ENCODE measurements at places on chromosomes 1 and 21. TPM values are rescaled to one million over a fixed set of nuclear protein-coding genes. Genes with fewer than 3 reads are reported as not detected.

Gene PLPPR4
- total RNA-seq = 0.21 TPM

Gene OR2T33
- 0.57 TPM for total RNA-seq

Gene HPDL
- not detected for total RNA-seq

Gene UMODL1
- total RNA-seq = 0.24 TPM

Gene GJC2
- 0.17 TPM for total RNA-seq

Gene CD34
- not detected for total RNA-seq

Gene KCNC4
- 5.5 TPM for total RNA-seq

Gene CFAP57
- not detected for total RNA-seq

Gene OLFML3
- 2.3 TPM for total RNA-seq

Gene KRTAP19-3
- total RNA-seq = not detected

Gene SFT2D2
- 13.7 TPM for total RNA-seq

Gene S100A12
- not detected for total RNA-seq

Gene TAL1
- total RNA-seq = 0.60 TPM

Gene PCAT6
- total RNA-seq = not detected

Gene NFASC
- 5.8 TPM for total RNA-seq

GRCh38 chr1:118291661-118292060 lies 106.6 kb upstream of the SPAG17 start:
- DNase-seq = peak; percentile 10

GRCh38 chr1:24906760-24907490 lies 23.2 kb downstream of the RUNX3 start:
- no peak for DNase-seq

DNA sequence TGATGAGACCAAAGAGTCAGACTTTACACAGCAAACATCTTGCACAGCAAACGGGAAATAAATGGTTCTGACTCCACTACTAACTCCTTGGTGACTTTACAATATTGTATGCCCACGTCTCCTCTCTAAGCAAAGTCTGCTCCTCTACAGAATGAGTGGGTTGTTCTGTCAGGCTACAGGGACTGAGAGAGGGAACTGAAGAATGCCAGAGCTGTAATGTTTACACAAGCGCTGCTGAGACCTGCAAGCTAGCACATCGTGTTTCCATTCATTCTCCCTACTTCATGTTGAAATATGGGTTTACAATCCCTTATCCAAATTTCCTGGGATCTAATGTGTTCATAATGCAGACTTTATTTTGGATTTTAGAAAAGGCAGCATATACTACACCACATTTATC lies 15.9 kb downstream of the DAB1 start:
- no peak for DNase-seq

GRCh38 chr1:45796946-45797345 lies 6.5 kb upstream of the MAST2 start:
- DNase-seq = no peak

- peak; percentile 28 for DNase-seq
Observed at GRCh38 chr1:87252406-87252805, 76.3 kb upstream of the LMO4 start.

GRCh38 chr21:40164905-40165772 lies 297.9 kb downstream of the PCP4 start:
- DNase-seq = peak; percentile 60

- DNase-seq = no peak
Observed at GRCh38 chr1:199218065-199218464, 579.2 kb downstream of the PTPRC start.

DNA sequence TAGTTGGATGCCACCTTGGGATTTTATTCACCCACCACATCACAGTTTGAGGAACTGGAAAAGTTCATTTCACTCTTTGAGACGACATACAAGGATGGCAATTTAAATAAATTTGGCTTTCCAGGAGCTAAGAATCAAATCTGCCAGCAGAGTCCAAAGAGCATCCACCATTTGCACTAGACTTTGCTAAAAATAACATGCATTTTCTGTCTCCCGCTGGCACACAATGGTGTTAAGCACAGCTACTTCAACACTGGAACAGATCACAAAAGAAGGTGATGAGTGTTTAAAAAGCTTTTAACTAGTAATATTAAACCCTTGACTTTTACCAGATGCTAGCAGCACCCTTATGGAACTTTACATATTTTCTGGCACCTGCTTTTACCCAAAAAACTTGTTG lies 44.6 kb downstream of the MAEL start:
- DNase-seq = no peak

- DNase-seq = no peak
Observed at GRCh38 chr21:43658088-43658741, 1.1 kb downstream of the HSF2BP start.

DNA sequence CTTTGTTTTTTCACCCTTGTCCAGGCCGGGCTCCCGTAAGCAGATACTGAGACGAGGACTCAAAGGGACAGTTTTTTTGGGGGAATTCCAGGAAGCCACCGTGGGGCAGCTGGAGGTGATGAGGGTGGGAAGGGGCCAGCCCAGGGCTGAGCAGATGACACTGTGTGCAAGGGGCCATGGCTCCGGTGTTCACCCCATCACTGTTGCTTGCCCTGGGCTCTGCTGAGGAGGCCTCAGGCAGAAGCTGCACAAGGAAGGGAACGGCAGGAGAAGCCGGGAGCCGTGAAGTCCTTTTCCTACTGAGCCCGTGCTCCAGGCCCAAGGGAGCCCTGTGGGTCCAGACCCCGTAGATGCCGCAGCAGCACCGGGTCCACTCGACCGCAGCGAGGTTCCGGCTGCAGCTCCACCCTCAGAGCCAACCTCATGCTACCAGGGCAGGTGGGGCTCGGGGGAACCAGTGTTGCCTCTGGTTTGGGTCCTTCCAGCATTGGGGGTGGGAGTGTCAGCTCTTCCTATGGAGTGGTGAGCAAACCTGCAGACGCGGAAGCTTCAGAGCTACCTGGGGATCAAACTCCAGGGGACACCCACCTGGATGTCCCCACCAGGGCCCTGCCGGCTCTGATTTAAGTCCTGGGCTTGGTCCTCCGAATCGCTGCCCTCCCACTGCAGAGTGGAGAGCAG lies 4.3 kb upstream of the CALML6 start:
- no peak for DNase-seq

GRCh38 chr1:77511440-77511840 lies 171.0 kb downstream of the ZZZ3 start:
- DNase-seq = peak; percentile 73

- no peak for DNase-seq
Observed at GRCh38 chr1:204465546-204466415, 28.8 kb downstream of the PIK3C2B start.

GRCh38 chr1:96872757-96873156 lies 151.2 kb downstream of the PTBP2 start:
- DNase-seq = no peak

- DNase-seq = no peak
Observed at GRCh38 chr21:10425856-10426255, 95.5 kb upstream of the TPTE start.

GRCh38 chr21:41924368-41924754 lies 29.5 kb downstream of the C2CD2 start:
- no peak for DNase-seq

- DNase-seq = no peak
Observed at GRCh38 chr1:70134148-70134547, 71.2 kb downstream of the LRRC40 start.

GRCh38 chr1:201169203-201169602 lies 14.9 kb upstream of the TMEM9 start:
- DNase-seq = no peak

DNA sequence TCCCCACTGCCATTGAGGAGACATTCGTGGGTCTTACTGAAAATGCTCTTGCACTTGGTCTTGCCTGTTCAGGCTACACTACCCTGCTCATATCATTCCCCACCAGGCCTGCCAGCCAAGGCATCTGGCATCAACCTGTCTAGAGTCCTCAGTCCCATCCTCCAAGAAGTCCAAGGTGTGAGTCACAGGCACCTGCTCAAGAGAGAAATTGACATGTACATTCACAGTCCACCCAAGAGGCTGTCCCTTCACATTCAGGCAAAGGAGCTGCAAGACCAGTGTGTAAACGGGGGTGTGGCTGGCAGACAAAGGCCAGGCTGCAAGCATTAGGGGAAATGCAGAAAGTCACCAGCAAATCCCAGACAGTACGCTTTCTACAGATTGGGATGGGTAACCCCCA lies 13.1 kb upstream of the PLA2G2C start:
- no peak for DNase-seq

GRCh38 chr1:11364170-11364569 lies 91.2 kb downstream of the UBIAD1 start:
- no peak for DNase-seq

DNA sequence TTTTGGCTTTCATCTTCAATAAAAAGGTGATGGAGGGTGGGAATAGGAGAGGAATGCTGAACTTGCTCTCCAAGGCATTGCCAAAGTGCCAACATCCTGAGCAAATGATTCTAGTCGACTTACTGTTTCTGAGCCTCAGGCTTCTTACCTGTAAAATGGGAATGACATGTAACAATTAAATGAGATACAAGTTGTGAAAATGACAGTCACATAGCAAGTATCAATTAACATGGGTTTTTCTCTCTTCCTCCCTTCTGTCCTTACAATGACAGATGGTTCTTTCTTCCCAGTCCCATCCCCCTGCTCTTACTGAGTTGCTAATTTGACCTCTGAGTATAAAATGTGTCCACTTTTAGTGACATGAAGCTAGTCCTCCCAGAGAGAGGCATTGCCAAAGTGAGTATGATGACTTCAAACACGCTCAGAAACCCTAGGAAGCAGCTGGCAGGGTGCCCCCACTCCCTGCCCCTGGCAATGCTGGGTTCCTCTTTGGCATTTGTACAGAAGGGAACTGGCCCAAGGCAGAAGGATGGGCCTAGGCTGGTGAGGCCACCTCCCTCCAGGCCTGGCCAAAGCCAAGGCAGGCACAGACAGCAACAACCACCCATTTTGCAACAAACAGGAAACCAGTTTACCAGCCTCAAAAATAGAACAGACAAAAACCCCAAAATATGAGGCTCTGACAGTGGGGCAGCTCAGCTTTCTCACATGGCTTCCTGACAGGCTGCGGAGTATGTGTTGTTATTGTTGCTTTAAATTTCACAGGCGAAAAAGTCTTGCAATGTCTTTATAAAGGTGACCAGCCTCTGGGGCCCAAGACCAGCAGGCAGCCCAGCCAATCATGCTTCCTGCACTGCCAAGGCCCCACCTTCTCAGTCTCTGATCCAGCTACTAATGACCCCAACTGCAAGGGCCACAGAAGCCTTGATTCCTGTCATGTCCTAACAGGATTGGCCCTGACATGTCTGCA lies 115.9 kb downstream of the HIVEP3 start:
- no peak for DNase-seq

GRCh38 chr1:93394514-93394913 lies 48.8 kb downstream of the DR1 start:
- no peak for DNase-seq

DNA sequence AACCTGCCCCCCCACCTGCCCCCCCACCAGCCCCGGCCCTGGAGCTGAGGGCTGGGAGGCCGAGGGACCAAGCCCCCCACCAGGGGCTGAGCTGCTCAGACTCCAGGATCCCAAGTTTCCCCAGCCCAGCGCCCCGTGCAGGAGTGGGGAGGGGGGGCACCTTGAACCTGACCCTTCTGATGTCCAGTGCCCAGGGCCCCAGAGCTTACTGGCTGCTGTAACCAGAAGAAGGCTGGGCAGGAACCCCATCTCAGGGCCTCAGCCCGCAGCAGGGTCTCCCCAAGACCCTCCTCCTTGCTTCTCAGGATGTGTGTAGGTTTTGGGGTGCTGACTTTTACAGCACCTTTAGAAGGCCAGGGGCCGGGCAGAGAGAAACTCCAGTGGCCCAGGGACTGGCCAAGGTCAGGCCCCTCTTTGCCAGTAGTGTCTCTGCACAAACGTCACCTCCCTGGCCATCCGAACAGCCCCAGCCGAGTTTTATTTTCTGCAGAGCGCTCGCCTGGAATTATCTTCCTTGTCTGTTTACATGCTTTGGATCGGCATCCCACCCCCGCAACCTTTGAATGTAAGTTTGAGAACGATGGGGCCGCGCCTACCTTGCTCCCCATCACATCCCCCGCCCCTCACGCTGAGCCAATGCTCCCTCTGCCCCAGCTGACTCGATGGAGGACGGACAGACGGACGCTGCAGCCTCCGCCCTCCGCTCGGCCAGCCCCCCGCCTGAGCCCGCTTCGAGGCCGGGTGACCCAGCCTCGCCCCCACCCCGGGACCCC lies 70.1 kb upstream of the CASZ1 start:
- DNase-seq = peak; percentile 51

DNA sequence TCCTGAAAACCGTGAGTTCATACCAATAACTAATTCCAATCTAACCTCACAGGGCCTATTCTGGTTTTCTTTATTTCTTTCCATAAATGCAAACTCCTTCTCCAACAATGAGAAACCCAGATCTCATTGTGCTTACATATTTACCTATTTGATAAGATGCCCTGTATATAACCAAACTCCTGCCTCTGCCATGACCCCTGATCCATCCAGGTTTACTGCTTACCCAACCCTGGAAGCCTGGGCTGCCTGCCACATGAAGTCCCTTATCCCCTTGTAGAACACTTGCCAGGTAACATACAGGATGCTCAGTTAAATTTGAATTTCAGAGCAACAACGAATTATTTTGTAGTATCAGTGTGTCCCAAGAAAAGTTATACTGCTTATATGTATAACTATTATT lies 766.1 kb downstream of the LTN1 start:
- no peak for DNase-seq

GRCh38 chr1:227938911-227939790 lies 8.6 kb downstream of the WNT9A start:
- no peak for DNase-seq

DNA sequence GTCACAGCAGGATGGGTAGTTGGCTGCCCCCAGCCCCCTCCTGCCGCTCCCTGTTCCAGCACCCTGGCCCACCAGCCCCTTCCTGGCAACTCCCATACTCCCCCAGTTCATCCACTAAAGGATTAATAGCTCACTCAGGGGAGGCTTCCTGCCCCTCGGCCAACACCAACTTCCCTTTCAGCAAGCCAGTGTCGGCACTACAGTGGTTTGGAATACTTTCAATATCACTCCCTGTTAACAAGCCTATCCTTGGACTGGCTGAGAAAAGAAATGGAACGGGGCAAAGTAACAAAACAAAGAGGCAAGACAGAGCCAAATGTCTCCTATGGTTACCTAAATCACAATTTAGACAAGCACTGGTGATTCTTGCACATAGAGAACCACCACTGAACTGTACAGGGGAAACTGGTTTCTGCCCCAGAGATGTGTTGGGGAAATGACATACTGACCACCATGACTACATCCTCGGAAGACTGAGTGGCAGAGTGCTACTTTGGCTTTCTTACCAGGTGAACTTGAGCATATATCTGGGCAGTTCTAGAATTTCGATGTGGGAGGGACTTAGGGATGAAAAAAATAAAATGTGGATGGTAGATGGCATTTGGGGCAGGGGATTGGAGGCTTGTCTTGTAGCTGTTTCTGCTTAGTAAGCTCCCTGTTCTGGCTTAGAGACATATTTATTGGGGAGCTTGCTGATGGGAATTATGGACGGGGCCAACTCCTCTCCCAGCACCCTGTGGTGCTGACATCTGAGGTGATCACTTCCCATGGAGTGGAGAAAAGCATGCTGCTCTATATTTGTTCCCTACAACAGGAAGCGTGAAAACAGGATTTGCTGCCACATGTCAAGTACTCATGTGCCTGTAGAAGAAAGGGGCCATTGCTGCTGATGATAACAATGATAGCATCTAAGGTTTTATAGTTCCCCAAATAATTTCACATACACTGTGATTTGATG lies 7.1 kb upstream of the CAPN2 start:
- DNase-seq = peak; percentile 76

Measured in Daoy (cell line).